ENCODE measurements at places on chromosomes 6 and 20. TPM values are rescaled to one million over a fixed set of nuclear protein-coding genes. Genes with fewer than 3 reads are reported as not detected.

GRCh38 chr20:56506103-56506502 lies 18.4 kb upstream of the FAM209A start:
- peaks cover 12% of the 10 kb centered on the region for H3K36me3 ChIP-seq
- no peak overlapping the region for H3K4me3 ChIP-seq
- no peaks in the 10 kb centered on the region for H3K27me3 ChIP-seq
- no peak for DNase-seq

GRCh38 chr6:26234421-26235301 lies 130.3 kb upstream of the BTN3A2 start:
- DNase-seq: no peak
- peak overlapping the region; percentile 93 for H3K27ac ChIP-seq
- H3K36me3 ChIP-seq: no peaks in the 10 kb centered on the region
- H3K4me1 ChIP-seq: peaks cover 19% of the 10 kb centered on the region
- H3K4me3 ChIP-seq: peak overlapping the region; percentile 74

DNA sequence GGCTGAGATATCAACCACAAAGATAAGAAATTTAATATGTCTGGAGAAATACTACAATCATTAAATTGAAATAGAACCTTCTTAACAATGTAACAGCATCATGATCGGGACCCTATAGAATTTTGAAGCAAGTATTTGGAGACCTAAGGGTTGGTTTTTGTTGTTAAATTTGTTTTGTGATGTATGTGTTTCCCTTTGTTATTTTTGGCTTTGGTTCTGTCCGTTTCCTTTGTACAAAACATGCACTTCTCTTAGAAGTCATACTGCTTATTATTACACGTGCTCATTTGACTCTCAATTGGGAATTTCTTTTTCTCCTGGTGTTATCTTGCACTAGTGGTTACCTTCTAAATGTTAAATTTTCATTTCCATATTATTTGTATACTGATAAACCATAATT lies 4.0 kb upstream of the PLN start:
- no peak overlapping the region for H3K4me3 ChIP-seq
- no peaks in the 10 kb centered on the region for H3K27me3 ChIP-seq
- H3K27ac ChIP-seq: no peak overlapping the region

DNA sequence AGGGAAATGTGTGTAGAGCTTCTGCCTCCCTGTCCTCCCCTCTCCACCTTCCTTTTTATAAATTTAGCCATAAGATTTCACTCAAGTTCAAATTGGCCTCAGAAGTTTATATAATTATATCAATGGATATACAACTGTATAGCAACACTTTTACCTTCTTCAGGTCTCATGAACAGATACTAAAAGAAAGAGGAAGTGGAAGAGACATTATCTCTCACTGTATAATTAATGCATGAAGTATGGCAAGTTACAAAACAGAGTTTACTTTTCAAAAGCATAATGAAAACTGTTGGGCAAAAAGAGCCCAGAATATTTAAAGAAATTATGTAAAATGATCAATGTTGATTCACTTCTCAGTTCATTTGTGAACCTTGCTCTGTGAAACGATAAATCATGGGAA lies 99.7 kb downstream of the PDE7B start:
- no peaks in the 10 kb centered on the region for H3K4me1 ChIP-seq
- H3K27me3 ChIP-seq: no peaks in the 10 kb centered on the region
- DNase-seq: no peak
- no peak overlapping the region for H3K27ac ChIP-seq

DNA sequence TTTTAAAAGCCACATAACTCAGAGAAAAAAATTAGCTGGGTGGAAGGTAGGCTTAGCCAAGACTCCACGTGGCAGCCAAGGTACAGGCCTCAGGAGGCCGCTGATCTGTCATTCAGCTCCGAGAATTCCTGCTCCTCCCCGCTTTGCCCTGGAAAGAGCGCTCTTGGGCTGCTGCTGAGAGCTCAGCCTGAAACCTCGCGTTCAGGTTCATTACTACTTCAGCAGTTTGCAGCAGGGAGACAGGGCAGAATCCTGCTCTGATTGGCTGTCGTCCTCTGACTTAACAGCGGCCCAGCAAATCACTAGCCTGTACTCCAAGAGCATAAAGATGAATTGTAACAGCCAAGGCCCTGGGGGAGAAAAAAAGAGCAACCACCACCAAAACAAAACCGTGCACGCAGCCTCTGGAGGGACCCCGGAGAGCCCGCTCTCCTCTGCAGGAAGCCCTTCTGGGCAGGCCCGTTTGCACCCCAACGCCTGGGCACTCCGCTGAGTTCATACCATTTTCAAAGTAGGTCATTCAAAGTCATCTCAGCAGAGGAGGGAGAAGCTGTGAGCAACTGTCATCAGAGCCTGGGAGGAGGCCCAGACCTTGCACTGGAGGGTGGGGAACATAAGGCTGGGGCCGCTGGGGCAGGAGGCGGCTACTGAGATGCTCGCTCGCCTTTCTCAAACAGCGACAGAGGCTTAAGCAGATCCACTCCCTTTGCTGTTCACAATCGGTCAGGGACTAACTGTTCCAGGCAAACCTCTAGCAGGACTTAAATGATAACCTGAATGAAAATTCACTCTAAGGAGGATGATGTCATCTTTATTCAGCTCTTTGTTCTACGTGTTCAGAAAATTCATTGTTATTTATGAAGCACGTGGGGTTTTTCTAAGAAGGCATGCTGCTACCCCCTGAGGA lies 42.3 kb upstream of the ATXN1 start:
- peaks cover 12% of the 10 kb centered on the region for H3K4me1 ChIP-seq
- H3K4me3 ChIP-seq: peak overlapping the region; percentile 52
- H3K27me3 ChIP-seq: no peaks in the 10 kb centered on the region
- DNase-seq: peak; percentile 84
- H3K27ac ChIP-seq: peak overlapping the region; percentile 92
- no peaks in the 10 kb centered on the region for H3K36me3 ChIP-seq

DNA sequence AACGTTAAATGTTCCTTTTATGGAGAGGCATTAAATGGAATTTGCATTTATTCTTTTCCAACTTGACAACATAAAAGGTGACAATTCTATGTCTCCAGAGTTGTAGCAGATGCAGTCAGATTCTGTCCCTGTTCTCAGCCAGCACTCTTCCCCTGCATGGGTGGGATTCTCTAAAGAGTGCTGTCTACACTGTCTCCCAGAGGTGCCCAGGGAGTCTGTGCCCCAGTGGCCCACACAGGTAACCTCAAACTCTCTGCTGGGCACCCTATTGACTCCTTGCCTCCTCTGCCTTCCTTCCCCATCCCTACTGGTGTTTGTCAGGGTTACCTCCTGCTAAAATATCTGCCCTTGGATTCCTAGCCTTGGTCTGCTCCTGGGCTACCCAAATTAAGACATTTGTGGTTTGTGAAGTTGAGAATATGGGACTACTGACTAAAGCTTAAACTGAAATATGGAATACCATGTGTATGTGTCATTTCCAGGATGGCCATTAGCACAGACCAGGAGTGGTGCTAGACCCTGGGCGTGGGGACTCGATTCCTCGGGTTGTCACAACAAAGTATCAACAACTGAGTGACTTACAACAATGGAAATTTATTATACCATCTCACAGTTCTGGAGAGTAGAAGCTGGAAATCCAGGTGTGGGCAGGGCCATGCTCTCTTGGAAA lies 284.7 kb downstream of the CDH26 start:
- no peak overlapping the region for H3K27ac ChIP-seq
- H3K36me3 ChIP-seq: no peaks in the 10 kb centered on the region
- DNase-seq: no peak

DNA sequence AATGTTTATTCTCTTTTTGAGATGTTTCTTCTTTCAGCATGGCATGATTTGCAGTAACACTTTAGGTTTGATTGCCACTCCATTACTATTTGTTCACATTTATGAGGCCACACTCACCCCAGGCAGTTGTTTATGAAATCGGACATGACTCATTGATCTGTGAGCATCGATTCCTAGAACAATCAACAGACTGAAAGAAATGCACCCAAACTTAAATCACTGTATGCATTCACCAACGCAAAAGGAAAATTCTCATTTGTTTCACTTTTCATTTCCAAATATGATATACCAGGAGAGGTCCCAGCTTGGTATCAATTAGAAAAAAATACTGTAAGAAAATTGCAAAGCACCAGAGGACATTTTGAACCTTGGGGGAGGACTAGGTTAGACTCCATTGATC lies 5.4 kb upstream of the GJA10 start:
- DNase-seq: no peak
- peaks cover 9% of the 10 kb centered on the region for H3K27me3 ChIP-seq
- no peak overlapping the region for H3K4me3 ChIP-seq
- peaks cover 8% of the 10 kb centered on the region for H3K4me1 ChIP-seq
- no peaks in the 10 kb centered on the region for H3K36me3 ChIP-seq

DNA sequence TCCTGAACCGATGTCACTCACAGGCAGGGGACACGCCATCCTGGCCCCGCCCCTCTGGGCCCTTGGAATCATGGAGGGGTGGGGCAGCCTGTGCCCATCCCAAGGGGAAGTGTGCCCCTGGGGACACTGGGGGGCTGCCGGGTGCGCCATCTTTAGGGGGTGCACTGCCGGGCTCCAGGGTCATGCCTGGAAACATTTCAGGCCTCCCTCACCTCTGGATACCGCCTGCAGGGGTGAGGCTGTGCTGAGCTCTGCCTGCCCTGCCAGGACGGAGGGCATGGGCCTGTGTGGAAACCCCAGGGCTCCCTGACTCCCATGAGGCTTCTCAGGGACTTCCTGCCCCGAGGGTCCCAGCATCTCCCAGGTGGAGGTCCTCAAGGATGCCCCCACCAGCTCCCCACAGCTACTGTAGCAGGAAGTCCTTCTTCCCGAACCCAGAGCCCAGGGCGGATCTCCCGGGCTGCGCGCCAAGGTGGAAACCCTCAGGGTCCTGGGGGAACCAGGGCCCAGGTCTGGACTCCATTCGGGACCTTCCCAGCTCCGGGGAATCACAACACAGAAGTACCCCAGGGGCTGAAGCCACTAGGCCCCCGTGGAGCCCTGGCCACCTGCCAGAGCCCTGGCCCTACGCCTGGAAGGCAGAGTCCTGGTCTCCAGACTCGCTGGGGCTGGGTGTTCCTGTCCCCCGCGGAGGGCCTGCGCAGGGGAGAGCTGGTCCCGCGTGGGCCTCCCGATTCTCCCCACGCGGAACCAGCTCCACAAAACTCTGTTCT lies 15.6 kb downstream of the CHRNA4 start:
- no peak overlapping the region for H3K27ac ChIP-seq
- peaks cover 49% of the 10 kb centered on the region for H3K4me1 ChIP-seq
- H3K27me3 ChIP-seq: no peaks in the 10 kb centered on the region

DNA sequence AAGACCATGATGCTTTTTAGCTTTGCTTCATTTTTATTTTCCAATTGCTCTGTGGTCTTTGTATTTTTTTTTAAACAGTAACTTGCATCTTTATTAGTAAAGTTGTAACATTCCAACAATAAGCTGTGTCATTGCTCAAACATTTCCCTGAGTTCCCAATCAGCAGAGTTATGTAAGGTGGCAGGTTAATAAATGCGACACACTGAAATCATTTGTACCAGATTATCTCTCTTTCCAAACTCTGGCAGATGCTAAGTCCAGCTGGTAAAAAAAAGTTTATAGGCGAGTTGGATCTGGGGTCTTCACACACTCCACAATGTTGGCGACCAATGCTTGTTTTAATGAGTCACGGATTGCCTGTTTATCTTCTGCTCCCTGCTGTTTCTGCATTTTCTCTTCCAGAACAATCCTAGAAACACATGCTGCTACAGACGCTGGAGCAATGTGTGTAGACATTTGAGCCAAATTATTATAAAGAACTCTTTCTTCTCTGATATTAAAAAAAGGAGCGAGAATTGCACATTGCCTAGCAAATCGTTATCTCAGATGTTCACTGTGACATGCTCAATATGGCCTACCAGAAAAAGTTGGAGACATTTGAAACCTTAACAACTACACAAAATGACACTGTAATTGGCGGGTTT lies 113.6 kb upstream of the IFNGR1 start:
- H3K27ac ChIP-seq: no peak overlapping the region
- DNase-seq: no peak
- H3K4me3 ChIP-seq: no peak overlapping the region
- H3K27me3 ChIP-seq: peaks cover 10% of the 10 kb centered on the region
- H3K36me3 ChIP-seq: no peaks in the 10 kb centered on the region

DNA sequence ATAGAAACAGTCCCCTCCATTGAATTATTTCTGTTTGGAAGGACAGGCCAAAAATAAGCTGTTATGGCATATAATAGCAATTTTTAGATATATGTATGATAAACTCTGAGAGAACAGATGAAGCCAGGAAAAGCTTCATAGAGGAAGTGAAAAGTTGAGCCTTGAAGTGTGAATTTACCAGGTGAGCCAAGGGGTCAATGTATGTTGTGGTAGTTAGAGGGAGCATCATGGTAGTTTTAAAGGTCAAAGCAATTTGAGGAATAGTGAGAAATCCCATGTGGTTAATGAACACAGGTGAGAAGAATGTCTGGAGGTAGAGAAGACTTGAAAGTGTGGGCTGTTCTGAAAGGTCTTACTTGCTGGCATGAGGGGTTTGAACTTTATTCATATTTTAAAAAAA lies 47.0 kb downstream of the COL19A1 start:
- H3K4me1 ChIP-seq: no peaks in the 10 kb centered on the region
- no peak overlapping the region for H3K4me3 ChIP-seq
- no peaks in the 10 kb centered on the region for H3K27me3 ChIP-seq
- no peak for DNase-seq
- no peaks in the 10 kb centered on the region for H3K36me3 ChIP-seq

DNA sequence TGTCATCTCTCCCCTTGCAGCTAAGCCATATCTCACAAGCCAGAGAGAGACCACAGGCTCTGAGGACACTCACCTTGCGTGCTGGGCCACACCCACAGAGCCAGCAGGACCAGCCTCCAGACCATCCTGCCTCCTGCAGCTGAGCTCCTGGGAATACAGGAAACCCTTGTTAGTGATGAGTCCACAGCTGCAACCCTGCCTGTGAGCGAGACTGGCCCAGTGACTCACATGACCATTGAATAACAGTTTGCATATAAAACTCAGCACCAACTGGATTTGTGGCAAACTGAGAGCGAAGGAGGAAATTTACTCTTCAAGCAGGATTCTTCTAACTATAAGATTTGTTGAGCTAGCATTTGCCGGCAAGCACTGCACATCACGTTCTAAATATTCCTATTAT lies 3.0 kb downstream of the THBS2 start:
- DNase-seq: no peak
- peak overlapping the region; percentile 54 for H3K4me3 ChIP-seq
- H3K27ac ChIP-seq: peak overlapping the region; percentile 74

- DNase-seq: no peak
- no peaks in the 10 kb centered on the region for H3K4me1 ChIP-seq
- H3K36me3 ChIP-seq: no peaks in the 10 kb centered on the region
- no peak overlapping the region for H3K27ac ChIP-seq
- H3K4me3 ChIP-seq: no peak overlapping the region
Observed at GRCh38 chr6:111941686-111942330, 68.6 kb upstream of the FYN start.

- H3K4me1 ChIP-seq: peaks cover 9% of the 10 kb centered on the region
- H3K36me3 ChIP-seq: peaks cover 30% of the 10 kb centered on the region
- DNase-seq: no peak
- H3K4me3 ChIP-seq: no peak overlapping the region
Observed at GRCh38 chr20:41205313-41205712, 68.0 kb downstream of the PLCG1 start.

SLC25A27 gene
- 44.6 TPM for total RNA-seq

HLA-DRB5 gene
- 16.8 TPM for total RNA-seq

RNF39 gene
- not detected for total RNA-seq

C20orf144 gene
- total RNA-seq: not detected

IL20RA gene
- 1.3 TPM for total RNA-seq

CPXM1 gene
- 163 TPM for total RNA-seq
